Neural progenitor cell (in vitro differentiated cells): ENCODE measurements at places on chromosomes 5 and 9. TPM values are rescaled to one million over a fixed set of nuclear protein-coding genes. Genes with fewer than 3 reads are reported as not detected.

DNA sequence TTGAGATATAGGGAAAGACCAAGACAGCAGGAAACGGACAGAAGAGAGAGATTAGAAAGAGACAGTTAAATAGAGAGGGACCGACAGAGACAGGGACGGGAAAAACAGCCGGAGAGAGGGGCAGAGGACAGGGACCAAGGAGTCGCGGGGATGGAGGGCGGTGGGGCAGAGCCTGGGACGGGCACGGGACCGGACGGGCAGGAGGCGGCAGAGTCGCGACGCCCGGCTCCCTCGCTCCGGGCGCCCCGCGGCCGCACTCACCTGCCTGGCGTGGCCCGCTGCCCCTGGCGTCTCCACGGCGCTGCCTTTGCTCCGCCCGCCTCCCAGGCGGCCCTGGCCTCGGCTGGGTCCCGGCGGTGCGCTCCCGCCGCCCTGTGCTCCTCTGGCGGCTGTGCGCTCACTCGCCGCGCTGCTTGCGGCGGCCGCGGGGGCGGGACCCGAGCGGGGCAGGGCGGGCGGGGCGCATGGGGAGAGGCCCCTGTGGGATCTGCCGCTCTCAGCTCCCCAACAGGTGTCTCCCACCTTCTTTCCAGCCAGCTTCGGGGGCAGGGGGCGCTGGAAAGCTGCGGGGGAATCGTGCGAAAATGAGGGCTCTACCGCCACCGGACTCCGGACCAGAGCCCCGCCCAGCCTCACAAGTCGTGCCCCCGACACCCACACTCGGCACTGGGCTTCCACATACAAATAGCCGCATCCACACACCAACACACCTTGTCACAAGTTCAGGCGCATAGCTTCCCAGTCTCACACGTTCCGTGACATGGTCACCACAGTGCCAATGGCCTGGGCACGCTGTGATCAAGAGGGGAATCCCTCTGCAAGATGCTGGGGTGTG is at the start of gene ARID3C:
ARID3C (minus strand) TSS at position 411 of the 835 bp plus-strand sequence. CDS start 1,052 bp downstream, outside the sequence.
- DNase-seq, result peak; percentile 80

GRCh38 chr9:77532607-77533006 is 115.5 kb downstream of the GNA14 start:
- DNase-seq, result no peak

DNA sequence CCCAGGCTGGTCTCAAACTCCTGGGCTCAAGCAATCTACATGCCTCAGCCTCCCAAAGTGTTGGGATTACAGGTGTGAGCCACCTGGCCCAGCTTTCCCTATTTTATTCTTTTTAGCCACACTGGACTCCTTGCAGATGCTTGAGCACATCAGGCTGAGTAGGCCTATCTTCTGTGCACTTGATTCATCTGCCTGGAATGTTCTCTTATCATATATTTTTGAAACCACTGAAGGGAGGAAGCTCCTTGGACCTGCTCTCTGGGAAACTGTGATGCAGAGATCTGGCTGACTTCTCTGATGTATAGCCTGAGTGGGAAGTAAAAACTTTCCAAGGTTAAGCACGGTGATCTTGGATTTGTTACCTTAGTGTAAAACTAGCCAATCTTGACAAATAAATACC is 6.5 kb upstream of the MAT2B start:
- no peak for DNase-seq

GRCh38 chr5:59264639-59265245 is 628.8 kb downstream of the PDE4D start:
- peak; percentile 39 for DNase-seq

GRCh38 chr9:36530224-36530623 is 42.5 kb upstream of the MELK start:
- no peak for DNase-seq

DNA sequence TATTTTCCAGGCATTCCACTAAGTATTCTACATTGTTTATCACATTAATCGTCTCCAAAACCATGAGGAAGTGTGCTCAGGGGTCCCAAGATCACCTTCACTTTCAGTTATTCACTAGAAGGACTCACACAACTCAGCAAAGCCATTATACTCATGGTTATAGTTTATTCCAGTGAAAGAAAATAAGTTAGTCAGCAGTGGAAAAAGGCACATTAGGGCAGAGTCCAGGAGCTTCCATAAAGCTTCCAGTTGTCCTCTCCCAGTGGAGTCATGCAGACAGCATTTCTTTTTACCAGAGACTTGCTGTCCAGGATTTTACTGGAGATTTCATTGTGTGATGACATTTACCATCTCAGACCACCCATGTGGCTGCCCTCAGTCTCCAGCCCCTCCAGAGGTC is 51.5 kb downstream of the SH3RF2 start:
- DNase-seq, result no peak

DNA sequence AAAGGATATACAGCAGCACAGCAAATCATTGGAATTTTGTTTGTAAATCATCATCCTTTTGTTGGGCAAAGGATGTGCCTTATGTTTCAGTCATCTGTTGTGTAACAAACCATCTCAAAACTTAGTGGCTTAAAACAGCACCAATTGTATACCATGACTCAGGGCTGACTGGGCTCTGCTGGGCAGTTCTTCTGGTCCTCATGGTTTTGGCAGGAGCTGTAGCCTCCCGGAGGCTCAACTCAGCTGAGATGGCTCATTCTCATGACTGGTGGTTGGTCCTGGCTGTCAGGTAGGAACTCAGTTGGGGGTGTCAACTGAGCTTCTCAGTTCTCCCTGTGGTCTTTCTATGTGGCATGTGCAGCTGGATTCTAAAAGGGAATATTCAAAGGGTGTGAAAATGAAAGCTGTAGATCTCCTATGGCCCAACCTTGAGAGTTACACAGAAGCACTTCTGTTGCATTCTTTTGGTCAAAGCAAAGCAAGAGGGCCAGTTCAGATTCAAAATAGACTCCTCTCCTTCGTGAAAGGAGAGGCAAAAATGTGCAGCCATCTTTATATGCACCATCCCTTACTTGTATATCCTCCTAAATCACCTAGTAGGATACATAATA is 39.1 kb upstream of the CPEB4 start:
- no peak for DNase-seq

GRCh38 chr9:37870081-37870798 is 33.7 kb downstream of the SLC25A51 start:
- DNase-seq, result no peak

DNA sequence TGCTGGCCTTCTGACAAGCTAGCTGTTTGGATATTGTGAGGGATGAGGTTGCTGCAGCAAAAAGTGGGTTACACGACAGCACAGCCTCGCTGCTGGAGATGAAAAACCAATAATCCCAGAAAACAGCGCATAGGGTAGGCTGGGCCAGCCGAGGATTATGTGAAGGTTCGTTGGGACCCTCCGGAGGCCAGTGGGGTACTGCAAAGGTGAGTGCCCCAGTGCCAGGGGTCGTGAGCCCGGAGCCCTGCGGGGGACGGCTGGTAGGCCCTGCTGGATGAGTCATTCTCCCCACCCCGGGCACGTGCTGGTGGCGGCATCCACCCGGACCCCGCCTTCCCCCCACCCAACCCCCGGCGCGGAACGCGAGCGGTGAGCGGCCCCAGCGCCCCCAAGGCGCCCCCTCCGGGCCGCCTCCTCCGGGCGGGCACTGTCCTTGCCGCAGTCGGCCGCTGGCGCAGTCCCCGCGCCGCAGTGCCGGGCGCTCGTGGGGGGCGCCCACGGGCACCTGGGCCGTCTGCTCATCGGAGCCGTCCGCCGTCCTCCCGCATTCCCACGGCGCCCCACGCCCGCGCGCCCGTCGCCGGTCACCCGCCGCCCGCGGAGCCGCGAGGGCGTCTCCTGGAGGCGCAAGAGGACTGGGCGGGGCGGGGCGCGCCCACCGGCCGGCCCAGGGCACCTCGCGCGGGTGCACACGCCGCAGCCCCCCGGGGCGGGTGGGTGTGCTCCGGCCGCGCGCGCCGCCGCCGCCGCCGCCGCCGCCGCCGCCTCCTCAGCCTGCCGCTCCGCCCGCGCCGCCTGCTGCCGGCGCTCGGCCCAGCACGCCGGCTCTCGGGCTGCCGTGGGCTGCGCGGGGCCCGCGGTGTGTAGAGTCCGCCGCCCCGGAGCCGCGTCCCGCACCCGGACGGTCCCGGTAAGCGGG is at the start of gene PHF24:
PHF24 (plus strand) TSS at position 794 of the 919 bp plus-strand sequence. CDS start 13,014 bp downstream, outside the sequence.
- DNase-seq, result peak; percentile 78

GRCh38 chr5:80083101-80083890 is 48.1 kb downstream of the THBS4 start:
- peak; percentile 87 for DNase-seq

- DNase-seq, result no peak
These were observed 327.1 kb upstream of the NUDT12 start for GRCh38 chr5:103889500-103890209.

DNA sequence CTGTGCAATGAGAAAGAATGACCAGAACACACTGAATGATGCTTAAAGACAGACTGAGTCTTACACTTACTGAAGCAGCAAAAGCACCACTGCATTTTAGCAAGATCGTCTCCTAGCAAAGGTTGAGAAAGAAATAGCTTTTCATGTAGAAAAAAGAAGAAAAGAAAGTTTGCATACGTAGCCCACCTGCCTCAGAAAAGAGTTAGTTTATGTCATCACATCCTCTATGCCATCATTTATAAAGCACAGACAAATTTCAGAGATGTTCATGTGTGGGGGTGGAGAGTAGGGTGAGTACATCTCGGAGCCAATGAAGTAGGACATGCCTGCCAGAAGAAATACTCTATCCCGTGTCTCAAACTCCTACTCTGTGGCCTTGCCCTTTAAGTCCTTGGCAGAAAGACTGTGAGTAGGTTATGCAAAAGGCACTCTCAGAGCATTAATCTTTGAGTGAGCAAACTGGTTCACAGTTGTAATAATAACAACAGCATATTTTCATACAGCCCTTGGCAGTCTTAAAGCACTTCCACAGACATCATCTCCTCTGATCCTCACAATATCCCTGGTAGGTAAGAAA is 22.4 kb downstream of the NRG2 start:
- DNase-seq, result no peak

DNA sequence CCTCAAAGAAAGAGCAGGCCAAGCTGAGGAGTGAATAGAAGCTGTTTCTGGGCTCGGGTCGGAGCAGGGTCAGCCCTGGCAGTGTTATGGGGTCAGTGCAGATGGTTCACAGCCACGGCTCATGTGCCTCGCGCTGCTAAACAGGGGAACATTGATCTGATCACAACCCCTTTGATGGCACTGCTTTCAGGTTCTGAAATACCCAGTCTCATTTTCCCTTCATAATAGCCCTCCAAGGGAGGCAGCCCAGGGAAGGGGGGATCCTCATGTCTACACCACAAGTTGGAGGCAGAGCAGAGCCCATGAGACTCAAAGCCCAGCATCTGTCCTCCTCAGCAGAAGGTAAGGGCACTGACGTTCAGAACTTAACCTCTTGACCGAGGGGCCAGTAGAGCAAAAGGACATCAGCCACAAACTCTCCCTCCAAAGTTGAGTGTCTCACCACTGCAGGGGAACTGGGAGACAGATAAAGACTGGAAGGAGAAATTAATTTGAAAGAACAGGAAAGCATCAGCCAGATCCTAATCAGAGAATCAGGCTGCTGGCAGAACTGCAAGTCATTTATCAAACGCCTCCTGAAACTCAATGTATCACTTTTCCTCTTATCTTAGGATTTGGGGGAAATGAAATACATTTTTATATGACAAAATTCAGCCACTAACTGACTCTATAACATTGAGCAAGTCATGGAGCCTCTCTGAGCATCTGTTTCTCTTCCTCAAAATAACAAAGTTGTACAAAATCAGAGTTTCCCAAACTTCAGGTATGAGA is 110.6 kb downstream of the SH3TC2 start:
- no peak for DNase-seq

DNA sequence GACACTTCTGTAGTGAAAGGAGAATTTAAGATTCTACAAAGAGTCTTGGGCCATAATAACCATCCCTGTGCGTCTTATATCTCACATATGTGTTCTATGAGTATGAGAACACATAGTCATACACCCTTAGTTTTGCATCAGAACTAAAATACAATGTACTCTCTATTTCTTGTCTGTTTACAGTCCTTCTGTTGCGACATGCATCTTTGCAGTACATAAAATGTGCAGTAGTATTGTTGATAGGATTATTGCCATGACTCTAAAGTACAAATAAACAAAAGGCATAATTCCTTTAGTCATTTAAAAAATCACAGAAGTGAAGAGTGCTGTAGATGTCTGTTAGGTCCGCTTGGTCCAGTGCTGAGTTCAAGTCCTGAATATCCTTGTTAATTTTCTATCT is 201.9 kb downstream of the NR3C1 start:
- DNase-seq, result no peak

DNA sequence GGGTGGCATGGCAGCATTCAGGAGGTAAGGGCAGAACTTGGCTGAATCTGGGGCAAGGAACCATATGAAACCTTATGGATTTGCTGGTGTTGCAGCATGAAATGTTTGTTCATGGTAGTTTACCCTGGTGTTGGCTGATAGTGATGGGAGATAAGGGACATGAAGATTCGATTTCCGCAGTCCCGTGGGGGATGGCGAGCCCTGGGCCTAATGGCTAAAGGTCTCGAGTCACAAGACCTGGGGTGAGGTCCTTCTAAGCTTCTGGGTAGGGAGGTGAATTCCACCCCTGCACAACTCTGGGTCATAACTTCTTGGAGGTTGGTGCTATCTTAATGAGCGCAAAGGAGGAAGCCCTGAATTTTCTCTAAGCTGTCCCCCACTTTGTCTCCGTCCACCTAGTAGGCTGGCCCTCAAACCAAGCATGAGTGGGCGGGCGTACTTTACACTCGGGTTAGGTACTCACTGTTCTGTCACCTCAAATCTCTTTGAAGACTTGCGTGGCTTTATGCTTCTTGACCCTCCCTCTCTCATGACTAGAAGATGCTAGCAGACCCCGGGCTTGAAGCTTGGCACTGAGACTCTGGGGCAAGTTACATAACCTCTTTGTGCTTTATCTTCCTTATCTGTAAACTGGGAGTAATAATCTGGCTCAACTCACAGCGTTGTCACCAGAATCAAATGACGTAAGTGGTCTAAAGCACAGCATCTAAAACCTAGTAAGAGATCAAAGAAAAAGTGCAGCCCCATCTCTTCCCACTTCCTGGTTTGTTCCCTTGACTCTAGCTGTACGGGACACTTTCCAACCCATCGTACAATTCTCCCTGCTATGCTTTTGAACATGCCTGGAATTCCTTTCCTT is 72.5 kb downstream of the BASP1 start:
- no peak for DNase-seq

GRCh38 chr9:114652776-114653555 is 4.6 kb downstream of the TEX53 start:
- DNase-seq, result no peak

DNA sequence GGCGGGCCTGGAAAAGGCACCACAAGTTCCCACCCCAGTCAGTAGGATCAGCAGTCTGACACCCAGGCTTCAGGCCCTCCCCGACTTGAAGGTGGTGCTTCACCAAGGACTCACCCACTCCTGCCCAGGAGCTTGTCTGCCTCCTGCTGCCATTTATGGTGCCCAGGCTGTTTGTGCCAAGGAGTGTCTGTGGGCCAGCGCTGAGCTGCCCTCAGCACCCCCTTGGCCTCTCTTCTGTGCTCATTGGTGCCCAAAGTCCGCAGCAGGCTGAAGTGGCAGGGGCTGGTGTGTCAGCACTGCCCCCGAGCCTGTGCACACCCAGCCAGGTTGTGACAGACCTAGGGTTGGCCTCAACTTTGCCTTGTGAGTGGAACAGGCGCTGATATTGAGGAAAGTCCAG is 23.5 kb downstream of the JMY start:
- no peak for DNase-seq

Gene HTR1A
- 0.22 TPM in 1 of 2 replicates, not detected in the other for total RNA-seq

Gene TAF11L10
- not detected in 2 replicates for total RNA-seq

Gene CNTLN
- 6.8 and 10.1 TPM in 2 replicates for total RNA-seq

Gene PRRC1
- total RNA-seq, result 51.7 and 58.9 TPM in 2 replicates

Gene UTP15
- total RNA-seq, result 22.1 and 34.4 TPM in 2 replicates

Gene ZBTB26
- 9.0 and 15.5 TPM in 2 replicates for total RNA-seq

Gene SCGB3A2
- total RNA-seq, result not detected in 2 replicates

Gene PCDHGA7
- 0.81 and 1.1 TPM in 2 replicates for total RNA-seq

Gene FBLL1
- total RNA-seq, result 0.19 and 0.34 TPM in 2 replicates

Gene C9orf153
- 0.25 TPM in 1 of 2 replicates, not detected in the other for total RNA-seq

Gene PHF24
- total RNA-seq, result 0.71 and 1.8 TPM in 2 replicates

Gene RANBP3L
- total RNA-seq, result not detected in 2 replicates

Gene TIMD4
- total RNA-seq, result not detected in 2 replicates
